ENCODE measurements at places on chromosomes 16 and 17.

- DNase-seq = no peak
Observed at GRCh38 chr17:14310101-14310500, 9.2 kb downstream of the HS3ST3B1 start.

GRCh38 chr16:67517155-67517445 lies 11.5 kb upstream of the RIPOR1 start:
- no peak for DNase-seq

GRCh38 chr17:69046121-69046807 lies 14.5 kb downstream of the ABCA9 start:
- no peak for DNase-seq

- DNase-seq = no peak
Observed at GRCh38 chr17:58215685-58216084, 3.4 kb downstream of the MKS1 start.

DNA sequence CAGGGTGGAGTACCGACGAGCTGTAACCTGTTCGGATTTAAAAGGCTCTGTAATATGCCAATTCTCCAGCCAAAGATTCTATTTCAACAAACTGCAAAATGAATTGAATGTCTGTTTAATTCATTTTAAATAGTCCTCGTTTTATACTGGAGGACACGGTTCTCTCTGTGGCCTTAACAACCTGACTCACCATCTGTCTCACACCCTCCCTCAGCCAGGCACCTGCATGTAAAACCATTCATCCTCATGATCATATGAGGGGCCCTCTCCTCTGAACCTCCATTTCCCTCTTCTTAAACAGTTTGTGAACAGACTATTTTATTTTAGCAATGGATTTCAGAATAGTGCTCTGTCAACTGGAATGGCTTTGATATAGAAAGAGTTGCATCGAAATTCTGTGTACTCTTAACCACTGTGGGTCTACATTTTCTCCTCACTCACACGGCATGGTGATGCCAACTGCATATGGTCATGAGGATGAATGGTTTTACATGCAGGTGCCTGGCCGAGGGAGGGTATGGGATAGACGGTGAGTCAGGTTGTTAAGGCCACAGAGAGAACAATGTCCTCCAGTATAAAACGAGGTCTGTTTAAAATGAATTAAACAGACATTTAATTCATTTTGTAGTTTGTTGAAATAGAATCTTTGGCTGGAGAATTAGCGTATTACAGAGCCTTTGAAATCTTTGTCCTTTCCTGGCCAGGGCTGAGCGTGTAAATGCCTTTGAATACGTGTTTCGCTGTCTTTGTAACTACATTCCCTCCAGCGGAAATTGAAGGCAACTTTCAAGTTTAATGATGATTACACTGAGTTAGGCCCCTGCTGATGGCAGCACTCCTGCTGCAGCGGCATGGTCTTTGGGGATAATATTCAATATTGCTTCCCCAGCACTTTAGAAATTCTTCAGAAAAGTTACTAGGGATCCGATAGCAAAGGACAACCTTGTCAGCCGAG lies 329.6 kb downstream of the SNX29 start:
- no peak for DNase-seq

GRCh38 chr17:17416400-17417360 lies 60.1 kb upstream of the MED9 start:
- DNase-seq = no peak

DNA sequence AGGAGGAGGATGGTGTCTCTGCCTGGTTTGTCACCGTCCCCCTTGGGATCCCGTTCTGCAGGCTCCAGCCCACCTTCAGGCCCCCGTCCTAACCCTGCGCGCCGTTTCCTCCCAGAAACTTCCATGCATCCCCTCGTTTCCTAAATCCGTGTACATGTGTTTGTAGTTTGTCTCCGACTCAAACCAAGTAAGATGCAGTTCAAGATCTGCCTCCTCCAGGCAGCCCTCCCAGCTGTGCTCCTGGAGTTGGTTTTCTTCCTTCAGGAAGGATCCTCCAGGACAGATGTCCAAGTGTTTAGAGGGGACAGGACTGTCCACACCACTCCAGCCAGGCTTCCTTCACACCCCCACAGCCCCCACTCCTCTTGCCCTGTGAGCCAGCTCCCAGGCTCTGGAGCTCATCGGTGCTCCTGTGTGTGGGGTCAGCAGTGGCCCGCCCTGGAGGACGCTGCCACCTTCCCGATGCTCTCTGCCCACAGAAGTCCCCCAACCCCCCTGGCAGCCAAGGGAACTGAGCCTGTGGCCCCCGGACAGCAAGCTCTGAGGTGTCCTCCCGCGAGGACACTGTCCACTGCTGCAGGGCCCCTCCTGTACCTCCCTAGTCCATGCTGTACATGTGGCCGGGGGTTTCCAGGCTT lies 11.3 kb downstream of the BAIAP2 start:
- DNase-seq = no peak

GRCh38 chr16:56964243-56965148 lies 2.7 kb downstream of the CETP start:
- DNase-seq = no peak

GRCh38 chr16:70663524-70664324 lies 17.4 kb downstream of the IL34 start:
- no peak for DNase-seq

GRCh38 chr16:57102888-57103851 lies 10.8 kb downstream of the CPNE2 start:
- no peak for DNase-seq

DNA sequence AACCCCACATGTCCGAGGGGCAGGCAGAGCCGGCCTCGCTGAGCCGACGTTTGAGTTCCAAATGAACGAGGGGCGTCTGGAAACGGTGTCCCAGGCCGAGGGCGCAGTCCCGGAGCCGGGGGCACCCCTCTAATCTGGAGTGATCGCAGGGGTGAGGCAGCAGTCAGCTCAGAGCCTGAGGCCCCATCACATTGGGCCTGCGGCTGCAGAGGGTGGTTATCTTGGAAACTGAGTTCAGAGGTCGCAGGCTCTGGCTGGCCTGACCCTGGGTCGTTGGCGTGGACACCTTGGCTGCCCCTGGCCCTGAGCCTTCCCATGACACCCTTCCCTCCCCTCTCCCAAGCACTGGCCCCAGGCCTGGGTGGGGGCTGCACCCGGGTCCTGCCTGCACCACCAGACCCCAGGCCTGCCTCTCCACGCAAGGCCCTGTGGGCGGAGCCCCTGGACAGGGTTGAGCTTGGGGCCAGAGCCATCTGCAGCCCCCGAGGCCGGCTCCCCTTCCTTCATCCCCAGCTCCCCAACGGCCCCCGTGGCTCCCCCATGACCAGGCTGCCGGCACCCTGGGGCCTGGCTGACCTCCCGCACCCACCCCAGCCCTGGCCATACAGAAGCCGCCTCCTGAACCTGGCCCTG lies 45.6 kb downstream of the ZFPM1 start:
- no peak for DNase-seq

DNA sequence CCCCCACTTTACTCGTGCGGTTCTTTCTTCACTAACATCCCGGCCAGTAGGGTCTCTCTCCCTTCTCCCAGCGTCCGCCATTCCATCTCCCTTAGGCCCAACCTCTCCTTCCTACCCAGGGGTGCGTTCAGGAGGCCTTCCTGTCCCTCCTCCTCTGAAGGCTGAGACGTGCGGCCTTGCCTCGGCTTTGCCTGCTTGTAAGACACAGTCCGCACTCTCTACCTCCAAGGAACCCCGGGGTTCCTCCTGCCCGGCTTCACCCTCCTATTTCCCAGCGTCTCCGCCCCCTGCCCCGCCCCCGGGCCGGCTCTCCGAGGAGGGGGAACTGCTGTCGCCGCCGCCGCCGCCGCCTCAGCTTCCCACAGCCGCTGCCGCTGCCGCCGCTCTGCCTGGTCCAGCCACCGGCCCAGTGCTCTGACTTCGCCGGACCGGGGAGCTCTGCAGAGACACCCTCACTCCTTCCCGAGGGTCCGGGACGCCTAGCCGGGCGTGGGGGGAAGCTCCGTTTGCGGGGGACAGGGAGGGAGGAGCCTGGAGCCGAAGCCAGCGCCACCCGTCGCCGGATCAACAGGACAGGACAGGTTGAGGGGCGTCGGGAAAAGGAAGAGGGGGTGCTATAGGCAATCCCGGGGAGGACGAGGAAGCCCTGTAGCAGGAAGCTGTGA lies 1.2 kb upstream of the FGF11 start:
- no peak for DNase-seq

DNA sequence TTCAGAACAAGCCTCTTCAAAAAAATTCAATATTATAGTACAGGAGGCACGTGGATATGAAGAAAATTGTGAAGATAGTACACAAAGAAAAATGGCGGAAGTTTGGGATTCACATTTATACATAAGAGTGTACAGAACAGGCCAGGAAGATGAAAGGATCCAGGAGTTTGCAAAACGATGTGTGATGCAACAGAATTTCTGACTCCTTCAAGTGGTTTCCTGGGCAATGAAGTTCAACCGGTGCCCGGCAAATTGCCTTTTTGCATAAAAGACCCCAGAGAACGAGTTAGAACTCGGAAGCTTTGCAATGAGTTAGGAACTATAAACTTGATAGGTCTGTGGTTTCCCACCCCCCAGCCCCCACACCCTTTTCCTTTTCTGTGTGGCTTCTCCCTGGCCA lies 189.1 kb downstream of the SALL1 start:
- no peak for DNase-seq

- no peak for DNase-seq
Observed at GRCh38 chr16:88453611-88454522, 787 bp downstream of the ZFPM1 start.

DNA sequence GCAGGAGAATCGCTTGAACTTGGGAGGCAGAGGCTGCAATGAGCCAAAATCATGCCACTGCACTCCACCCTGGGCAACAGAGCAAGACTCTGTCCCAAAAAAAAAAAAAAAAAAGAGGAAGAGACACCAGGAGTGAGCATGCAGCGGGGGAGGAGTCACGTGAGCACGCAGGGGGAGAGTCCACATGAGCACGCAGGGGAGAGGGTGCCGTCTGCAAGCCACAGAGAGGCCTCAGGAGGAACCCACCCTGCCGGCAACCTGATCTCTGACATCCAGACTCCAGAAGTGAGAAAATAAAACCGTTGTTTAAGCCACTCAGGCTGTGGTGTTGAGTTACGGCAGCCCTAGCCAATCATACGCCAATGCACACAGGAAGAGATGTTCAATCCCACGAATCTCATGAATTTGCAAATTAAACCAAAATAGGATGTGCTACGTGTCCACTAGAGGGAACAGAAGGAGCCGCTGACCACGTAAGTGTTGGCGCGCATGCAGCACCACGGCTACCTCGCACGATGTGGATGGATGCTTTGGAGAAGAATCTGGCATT lies 42.2 kb downstream of the CCDC57 start:
- no peak for DNase-seq

- DNase-seq = no peak
Observed at GRCh38 chr16:84808826-84809225, 11.0 kb upstream of the CRISPLD2 start.

- DNase-seq = no peak
Observed at GRCh38 chr16:20987049-20987448, 86.5 kb downstream of the LYRM1 start.

GRCh38 chr16:86334079-86334635 lies 176.2 kb upstream of the FOXF1 start:
- DNase-seq = no peak

DNA sequence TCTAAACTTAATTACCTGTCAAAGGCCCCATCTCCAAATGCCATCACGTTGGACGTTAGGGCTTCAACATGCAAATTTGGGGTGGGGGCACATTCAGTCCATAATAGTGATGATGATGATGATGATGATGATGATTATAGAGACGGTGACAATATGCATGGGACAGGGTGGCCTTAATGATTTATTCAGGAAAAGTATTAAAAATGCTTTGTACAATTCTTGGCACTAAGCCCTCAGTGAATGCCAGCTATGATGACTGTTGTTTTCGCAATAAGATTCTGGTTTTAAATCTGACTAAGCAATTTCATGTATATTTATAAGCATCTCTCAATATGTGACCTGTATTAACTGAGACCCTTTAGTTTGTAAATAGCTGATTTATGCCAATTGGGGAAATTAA lies 106.3 kb downstream of the C16orf95 start:
- no peak for DNase-seq

DNA sequence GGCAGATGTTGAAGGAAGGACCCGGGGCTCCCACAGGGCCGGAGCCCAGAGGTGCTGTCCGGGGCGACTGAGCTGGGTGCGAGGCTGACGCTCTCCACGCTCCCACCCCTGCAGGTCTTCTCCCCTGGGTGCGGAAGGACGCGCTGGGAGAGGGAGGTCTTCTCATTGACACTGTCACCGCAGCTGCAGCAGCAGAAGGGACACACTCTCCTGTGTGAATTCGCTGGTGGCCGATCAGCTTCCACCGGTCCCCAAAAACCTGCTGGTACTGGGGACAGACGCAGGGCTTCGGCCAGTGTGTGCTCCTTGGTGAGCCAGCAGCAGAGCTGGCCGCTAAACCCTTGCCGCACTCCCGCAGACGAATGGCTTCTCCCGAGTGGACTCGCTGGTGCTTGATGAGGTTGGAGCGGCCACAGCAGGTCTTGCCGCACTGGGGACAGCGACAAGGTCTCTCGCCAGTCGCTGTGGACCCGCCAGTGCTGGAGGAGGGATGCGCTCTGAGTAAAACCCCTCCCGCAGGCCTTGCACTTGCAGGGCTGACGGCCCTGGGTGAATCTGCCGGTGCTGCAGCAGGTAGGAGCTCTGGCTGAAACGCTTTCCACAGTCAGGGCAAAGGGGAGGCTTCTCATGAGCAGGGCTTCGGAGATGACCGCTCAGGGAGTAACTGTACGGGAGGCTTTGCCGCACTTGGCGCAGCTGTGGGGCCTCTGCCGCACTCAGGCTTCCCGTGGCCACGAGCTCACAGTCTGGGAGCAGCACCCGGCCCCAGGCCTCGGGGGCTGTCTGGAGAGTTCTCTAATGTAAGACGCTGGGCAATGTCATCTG lies 6.2 kb downstream of the ZNF843 start:
- no peak for DNase-seq

DNA sequence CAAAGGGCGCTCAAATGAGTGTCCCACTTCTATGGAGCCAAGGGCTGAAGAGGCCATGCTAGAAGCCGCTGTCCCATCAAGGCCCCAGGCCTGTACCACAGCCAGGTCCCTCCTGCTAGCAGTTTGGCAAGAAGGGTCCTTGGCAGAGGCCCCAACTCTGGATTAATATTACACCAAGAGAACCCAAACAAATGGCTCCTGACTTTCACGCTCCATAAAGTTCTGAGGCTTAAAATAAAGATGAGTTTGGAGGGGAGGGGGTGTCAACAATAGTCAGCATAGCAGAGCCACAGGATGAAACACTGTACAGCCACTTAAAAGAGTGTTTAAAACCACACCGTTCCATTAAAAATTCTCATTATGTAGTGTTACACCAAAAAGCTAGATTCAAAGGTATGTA lies 30.5 kb downstream of the CUEDC1 start:
- DNase-seq = no peak

GRCh38 chr17:66248285-66248684 lies 19.1 kb upstream of the APOH start:
- DNase-seq = no peak

- no peak for DNase-seq
Observed at GRCh38 chr17:30594223-30594952, 117.2 kb downstream of the GOSR1 start.

DNA sequence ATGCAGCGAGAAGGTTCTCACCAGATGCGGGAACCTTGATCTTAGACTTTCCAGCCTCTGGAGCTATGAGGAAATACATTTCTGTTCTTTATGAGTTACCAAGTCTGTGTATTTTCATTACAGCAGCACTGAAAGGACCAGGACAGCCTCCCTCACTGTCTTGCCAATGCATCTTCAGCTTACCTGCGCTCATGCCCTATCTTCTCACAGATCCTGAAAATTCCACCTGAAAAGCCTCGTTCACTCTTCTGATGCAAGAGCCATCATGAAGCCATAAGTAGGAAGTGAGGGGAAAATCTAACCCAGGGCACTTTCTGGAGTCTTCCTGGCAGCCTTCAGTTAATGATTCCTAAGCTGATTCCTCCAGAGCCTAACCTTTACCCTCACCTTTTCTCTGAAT lies 194.0 kb downstream of the SALL1 start:
- no peak for DNase-seq
